ENCODE measurements at places on chromosomes 4 and X.

GRCh38 chr4:82691431-82691830 is 107.2 kb downstream of the SCD5 start:
- DNase-seq, result no peak

DNA sequence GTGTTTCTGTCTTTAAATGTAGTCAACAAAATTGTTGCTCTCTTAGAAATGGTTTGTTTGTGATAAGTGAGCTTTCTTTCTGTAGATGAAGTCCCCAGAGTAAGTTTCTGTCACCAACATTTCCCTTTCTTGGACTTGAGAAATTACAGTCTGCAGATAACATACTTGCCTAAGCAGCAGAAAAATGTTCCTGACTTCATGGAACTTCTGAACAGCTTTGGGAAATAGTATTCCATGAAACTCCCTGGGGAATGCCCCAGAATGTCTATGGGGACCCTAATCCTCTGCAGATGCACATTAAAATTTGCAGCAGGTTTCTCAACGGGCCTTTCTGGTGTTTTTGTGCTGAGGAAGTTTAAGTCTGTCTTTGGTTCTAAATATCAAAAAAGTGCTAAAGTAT is 38.6 kb upstream of the NEIL3 start:
- DNase-seq, result no peak

GRCh38 chr4:87950493-87950892 is 25.0 kb upstream of the SPP1 start:
- peak; percentile 20 for DNase-seq

DNA sequence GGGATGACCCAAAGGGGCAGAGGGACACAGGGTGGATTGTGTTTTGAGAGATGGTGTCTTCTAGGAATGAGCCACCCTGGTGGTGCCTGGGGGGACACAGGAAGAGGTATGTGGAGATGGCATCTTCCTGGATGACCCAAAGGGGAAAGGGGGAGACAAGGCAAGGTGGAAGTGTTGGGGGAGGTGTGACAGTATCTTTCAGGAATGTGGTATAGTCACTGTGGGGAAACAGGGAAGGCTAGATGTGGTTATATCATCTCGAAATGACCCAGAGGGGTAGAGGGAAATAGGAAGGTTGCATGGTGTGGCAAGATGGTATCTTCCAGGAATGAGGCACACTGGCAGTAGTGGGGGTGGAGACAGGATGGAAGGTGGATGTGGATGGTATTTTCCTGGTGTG is 62.9 kb downstream of the MAOA start:
- peak; percentile 86 for DNase-seq

DNA sequence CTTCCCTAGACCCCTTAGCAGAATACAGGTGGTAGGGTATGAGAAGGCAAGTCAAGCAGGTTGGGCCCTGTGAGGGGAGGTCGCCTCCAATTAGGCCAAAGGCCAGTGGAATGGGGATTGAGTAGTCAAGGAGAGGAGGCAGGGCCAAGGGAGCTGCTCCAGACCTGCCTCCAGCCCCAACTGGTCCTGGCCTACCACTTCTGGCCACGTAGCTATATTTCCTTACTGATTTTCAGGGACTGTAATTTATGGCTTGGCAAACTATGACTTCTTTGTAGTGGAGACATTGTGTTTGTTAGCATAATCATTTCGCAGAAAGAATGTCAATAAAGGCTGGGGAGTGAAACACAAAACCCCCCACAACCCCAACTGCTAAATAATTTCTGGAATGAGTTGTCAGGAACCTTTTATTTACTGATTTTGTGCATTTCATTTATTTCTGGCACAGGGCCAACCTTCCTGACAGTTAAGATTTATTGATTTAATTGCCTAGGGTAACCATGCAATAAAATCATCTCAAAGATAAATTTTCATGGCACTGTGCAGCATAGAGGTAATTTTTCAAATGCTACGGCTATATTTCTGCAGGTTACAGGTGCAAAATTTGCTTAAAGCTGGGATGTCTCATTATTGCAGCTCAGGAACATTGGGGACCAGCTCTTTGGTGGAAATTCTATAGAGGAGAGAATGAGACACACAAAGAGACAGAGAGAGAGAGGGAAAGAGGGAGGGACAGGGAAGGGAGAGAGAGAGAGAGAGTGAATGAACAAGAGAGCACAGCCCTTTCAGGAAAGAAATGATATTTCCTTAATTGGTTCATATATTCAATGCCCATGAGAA is 494.9 kb downstream of the IDS start:
- no peak for DNase-seq

- no peak for DNase-seq
These were observed 179.3 kb downstream of the ADGRL3 start for GRCh38 chr4:61379406-61379805.

GRCh38 chr4:77590482-77590881 is 15.1 kb upstream of the CXCL13 start:
- no peak for DNase-seq

GRCh38 chr4:25347971-25348370 is 29.1 kb upstream of the ANAPC4 start:
- DNase-seq, result no peak

DNA sequence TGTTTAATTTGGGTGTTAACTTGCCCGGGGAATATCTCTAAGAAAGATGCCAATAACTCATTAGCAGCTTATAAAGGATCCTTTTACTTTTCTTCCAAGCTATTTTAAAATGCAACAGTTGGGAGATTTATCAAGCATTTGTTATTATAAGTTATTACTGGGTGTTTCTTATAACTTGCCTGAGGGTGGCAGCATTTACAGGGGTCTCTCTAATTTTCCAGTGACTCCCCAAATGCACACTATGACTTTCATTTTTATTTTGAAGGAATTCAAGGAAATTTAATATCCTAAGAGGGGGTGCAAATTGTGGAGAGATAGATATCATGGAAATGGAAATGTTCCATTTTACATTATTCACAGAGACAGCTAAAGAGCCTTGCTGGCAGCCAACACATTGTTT is 138.0 kb downstream of the PDGFRA start:
- no peak for DNase-seq

- no peak for DNase-seq
These were observed 49.6 kb downstream of the PROM1 start for GRCh38 chr4:16034010-16034748.

DNA sequence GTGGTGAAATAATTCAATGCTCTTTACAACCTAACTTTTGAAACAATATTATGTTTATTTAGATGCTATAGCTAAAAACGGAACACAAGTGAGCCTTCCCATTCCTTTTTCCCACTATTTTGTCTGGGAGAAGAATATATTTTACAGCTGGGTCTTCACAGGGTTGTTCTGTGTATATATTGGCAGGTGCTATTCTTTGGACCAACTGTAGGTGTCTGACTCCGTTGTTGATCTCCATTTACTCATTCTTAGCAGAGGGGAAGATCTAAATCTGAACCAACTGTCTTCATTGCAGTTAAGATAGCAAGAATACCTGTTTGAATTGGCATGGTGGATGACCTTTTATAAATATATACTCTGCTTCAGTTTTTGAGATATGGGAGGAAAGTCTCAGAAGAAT is 257.4 kb downstream of the CFAP299 start:
- DNase-seq, result no peak

DNA sequence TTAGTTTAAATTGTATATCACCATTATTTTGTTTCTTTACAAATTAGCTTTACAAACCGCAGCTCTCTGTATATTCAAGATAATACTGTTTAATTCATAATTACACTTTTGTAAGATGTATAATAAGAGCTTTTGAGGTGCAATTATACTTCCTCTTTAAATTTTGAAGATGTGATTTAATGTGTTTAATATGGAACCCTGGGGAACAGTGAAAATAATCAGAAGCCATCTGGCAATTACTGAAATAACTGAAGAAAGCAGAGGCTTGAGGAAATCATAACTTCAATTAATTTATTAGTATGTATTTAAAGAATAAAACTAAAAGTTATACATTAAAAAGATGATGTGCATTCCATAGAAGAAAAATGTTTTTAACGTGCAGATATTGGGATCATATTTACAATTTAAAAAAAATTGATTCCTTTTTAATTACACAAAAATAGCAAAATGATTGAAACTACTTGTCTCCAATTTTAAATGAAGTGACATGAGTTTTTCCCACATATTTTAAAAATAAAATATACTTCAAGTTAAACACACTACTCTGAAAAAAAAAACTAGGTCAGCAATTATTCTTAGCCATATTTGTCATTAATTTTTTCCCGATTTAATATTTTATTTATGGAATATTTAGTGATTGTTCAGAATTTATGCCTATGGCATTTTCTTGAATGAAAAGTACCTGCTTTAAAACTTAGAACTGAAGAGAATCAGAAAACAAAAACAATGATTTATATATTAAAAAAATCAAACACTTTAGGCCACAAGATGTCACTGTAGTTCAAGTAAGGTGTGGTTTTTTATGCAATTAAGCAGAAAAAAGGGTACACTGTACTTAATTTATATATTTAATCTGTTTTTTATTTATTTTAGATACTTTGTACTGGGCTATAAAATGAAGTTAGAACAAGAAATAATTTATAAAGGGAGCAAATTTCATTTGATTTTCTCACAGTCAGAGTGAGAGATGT is 942.7 kb upstream of the NDST4 start:
- DNase-seq, result peak; percentile 8

DNA sequence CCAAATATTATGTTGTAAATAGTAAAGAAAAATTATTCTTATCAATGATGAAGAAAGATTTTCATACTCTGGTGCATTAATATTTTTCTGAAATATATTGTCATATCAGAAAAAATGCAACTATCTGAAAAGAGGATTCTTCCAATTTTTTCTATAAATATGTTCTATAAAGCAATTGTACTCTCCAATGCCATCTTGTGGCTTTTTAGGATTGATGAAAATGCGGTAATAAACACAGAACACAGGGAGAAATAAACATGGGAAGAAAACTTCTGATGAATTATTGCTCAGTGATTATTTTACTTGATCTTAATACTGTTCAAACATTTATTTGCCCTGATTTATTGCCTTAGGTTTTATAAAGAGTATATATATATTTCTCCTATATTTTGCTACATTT is 215.4 kb downstream of the IL1RAPL1 start:
- no peak for DNase-seq

- peak; percentile 79 for DNase-seq
These were observed 25.8 kb upstream of the CHRNA9 start for GRCh38 chr4:40309250-40309774.

- DNase-seq, result no peak
These were observed 128.9 kb upstream of the TMEM164 start for GRCh38 chrX:109873983-109874382.

GRCh38 chrX:134718105-134718965 is 60.1 kb upstream of the PLAC1 start:
- DNase-seq, result peak; percentile 95

GRCh38 chr4:128155231-128155855 is 94.2 kb downstream of the LARP1B start:
- no peak for DNase-seq

GRCh38 chr4:87461281-87461700 is 38.9 kb downstream of the NUDT9 start:
- DNase-seq, result no peak

GRCh38 chr4:134243742-134244713 is 42.4 kb upstream of the PABPC4L start:
- DNase-seq, result no peak

DNA sequence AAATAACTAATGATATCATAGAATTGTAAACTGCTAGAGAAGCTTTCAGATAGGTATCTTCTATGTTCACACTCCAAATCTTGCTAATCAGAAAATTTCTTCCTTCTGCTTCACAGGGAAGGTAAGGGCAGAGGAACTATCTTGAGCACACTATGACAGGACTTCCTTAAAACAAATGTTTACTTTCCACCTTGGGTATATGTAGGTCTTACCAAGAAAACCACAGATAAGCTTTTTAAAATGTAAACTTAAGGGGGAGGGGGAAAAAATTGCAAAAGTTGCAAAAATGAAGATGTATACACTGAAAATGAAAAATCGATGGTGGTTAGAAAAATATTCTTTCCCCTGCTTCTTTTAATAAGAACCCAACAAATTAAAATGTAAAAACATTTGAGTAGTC is 30.9 kb downstream of the YTHDC1 start:
- DNase-seq, result no peak

DNA sequence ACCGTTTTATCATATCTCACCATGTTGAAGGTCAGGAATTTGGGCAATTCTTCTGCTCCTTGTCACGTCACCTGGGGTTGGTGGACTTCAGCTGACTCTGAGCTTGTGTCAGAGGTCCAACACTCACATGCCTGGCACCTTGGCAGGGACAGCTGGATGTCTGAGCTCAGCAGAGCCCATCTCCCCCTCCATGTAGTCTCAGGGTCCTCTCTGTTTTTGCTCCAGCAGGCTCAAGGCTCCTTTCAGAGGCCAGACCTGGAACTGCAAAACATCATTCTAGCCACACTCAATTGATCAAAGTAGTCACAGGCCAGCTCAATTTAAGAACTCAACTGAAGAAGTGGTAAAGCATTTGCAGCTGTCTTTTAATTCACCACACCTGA is 45.4 kb downstream of the EDNRA start:
- no peak for DNase-seq

- DNase-seq, result no peak
These were observed 113.7 kb upstream of the ACTRT1 start for GRCh38 chrX:128165884-128166408.

GRCh38 chrX:50402886-50403285 is 67.7 kb downstream of the DGKK start:
- DNase-seq, result no peak

DNA sequence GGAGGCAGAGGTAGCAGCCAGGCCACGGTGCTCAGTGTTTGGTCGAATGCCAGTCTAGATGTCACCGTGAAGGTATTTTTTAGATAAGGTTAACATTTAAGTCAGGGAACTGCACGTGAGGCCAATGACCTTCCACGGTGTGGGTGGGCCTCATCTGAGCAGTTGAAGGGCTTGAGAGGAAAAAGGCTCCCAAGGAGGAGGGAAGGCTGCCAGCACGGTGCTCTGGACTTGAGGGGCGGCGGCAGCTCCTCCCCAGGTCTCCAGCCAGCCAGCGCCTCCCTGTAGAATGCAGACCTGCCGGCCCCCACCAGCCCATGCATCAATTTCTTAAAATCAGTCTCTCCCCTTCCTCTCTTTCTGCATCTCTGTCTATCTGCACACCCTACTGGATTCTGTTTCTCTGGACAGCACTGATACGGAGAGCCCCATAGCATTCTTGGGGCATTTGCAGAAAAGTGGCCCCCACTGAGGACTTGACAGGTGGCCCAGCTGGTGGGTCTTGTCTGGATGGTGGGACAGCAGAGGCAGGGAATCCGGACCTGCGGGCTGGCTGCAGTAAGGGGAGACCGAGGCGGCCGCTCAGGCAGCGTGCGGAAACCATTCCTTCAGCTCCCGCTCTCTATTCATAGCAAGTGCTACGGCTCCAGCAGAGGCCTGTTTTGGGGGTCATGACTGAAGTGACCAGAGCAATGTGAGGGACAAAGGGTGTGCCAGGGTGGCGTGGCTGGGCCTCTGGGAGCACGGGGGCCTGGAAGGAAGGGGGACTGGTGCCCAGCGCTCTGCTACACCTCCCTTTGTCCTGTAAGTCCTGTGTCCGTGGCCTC is 7.9 kb upstream of the RGS12 start:
- DNase-seq, result no peak

DNA sequence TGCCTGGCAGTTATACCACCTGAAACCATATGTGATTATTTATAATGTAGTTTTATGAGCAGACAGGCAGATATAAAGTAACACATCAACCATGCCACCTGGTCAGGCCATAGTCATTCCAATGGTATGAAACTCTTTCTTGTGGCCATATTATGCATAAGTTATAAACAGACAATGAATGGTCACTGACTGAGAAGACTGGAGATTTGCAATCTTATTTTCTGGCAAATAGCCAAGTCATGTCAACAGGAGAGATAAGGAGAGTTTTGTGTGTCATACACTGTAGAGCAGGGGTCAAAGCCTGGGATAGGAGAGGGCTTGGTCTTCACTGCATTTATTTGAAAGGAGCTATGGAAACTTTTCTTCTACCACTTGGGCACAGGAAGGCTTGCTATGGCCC is 29.5 kb downstream of the SORBS2 start:
- peak; percentile 66 for DNase-seq

Data from HT1080 (cell line).